ENCODE measurements at places on chromosomes 4 and X.
A peak's percentile ranks its signal among the peaks of the same experiment; 100 is the strongest.

- DNase-seq, result no peak
Observed at GRCh38 chrX:132181364-132181763, 37.9 kb downstream of the RAP2C start.

DNA sequence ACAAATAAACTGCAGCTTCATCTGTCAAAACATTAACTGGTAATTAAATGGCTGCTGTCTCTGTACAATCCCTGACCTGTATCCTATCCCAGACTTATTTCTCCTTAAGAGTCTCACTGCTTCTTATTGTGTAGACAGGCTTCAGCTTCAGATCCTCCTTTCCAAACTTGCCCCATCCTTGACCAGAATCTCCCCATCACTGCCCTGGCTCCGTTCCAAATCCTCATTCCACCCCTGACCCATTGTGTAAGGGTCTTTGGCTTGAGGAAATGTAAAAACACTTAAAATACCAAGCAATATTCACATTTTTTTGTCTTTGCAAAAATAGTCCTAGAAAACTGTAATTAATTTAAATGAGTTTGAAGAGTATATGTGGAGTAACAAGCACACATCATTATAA lies 152.6 kb upstream of the VEGFC start:
- DNase-seq, result no peak

GRCh38 chr4:31959972-31960371 lies 1239.8 kb downstream of the PCDH7 start:
- no peak for DNase-seq

- DNase-seq, result no peak
Observed at GRCh38 chrX:111917591-111917990, 41.6 kb downstream of the TRPC5OS start.

GRCh38 chrX:13195340-13195739 lies 124.5 kb downstream of the ATXN3L start:
- no peak for DNase-seq

DNA sequence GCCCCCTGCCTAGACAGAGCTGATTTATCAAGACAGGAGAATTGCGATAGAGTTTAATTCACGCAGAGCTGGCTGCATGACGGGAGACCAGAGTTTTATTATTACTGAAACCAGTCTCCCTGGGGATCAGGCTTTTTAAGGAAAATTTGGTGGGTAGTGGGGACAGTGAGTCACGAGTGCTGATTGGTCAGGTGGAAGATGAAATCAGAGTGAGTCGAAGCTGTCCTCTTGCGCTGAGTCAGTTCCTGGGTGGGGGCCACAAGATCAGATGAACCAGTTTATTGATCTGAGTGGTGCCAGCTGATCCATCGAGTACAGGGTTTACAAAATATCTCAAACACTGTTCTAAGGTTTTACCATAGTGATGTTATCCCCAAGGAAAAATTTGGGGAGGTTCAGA lies 36.6 kb downstream of the MYOZ2 start:
- no peak for DNase-seq

DNA sequence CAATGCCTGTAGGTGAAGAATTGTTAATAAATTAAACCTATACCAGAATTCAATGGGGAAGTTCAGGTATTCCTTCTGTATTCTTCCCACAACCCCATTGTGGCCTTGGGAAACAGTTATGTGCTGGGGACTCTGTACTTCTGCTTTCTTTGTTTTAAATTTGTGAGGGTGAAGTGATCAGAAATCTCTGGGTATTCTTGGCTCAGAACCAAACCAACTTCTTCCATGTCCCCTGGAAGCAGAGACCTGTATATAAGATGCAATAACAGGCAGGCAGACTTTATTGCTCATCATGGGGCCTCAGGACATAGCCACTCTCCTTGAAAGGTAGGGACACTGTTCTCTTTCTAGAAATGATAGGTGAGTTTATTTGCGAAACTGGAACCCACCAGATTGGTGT lies 19.8 kb upstream of the USP27X start:
- DNase-seq, result no peak

GRCh38 chr4:73251384-73251783 lies 7.2 kb downstream of the ANKRD17 start:
- DNase-seq, result no peak

- DNase-seq, result no peak
Observed at GRCh38 chrX:86930419-86930818, 587.2 kb upstream of the KLHL4 start.

GRCh38 chr4:136731025-136731424 lies 801.3 kb downstream of the PCDH18 start:
- no peak for DNase-seq

- peak; percentile 18 for DNase-seq
Observed at GRCh38 chrX:133776072-133776471, 209.3 kb downstream of the GPC3 start.

DNA sequence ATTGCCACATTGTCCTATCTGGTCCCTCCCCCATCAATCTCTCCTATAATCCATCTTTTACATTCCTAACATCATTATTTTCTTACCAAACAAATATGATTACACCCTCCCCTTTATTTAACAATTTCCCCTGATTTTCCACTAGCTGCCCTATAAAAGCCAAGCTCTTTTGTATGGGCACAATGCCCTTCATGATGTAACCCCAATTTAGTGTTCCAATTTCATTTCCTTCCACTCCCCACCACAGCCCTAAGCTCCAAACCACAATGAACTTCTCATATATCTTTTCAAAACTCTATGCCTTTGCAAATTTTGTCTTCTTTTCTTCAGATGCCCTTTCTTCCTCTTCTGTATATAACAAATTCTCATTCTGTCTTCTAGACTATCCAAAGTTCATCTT lies 39.5 kb upstream of the PTPN13 start:
- DNase-seq, result no peak

- DNase-seq, result no peak
Observed at GRCh38 chrX:25202827-25203226, 187.1 kb upstream of the ARX start.

GRCh38 chrX:13254076-13254785 lies 65.6 kb downstream of the ATXN3L start:
- DNase-seq, result no peak

- DNase-seq, result no peak
Observed at GRCh38 chr4:180578175-180578574, 1665.0 kb upstream of the TENM3 start.

DNA sequence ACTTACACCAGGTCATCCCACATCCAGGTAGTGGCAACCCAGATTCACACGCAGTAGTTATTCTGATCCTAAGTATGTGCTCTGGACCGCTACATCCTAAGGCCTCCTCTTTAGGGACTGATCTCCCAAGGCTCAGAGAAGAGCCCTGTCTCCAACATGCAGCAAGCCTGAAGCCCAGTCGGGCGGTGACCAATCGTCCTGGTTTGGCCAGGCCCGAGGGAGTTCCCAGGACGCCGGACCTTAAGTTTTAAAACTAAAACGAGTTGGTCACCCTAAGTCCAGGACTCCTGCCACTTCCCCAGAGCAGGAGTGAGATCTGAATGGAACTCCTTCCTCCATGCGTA lies 385 bp downstream of the LYAR start:
- no peak for DNase-seq

DNA sequence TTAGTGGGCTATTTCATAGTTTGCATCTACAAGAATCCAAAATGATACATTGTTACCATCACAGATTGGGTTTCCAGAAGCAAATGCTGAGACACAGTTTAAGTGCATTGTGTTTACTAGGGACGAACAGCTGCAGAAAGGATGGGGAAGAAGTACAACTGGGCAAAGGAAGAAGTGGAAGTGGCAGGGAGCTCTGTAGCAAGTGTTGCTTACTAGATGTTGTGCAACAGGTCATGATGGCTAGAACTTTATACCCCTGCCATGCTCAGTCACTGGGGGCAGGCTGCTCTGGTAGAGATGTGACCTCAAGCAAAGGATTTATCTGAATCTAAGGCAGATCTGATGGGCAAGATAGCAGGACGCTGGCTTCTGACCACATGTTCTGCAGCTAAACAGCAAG lies 76.1 kb upstream of the EMCN start:
- DNase-seq, result no peak

GRCh38 chr4:26131711-26132110 lies 189.1 kb upstream of the RBPJ start:
- peak; percentile 33 for DNase-seq

DNA sequence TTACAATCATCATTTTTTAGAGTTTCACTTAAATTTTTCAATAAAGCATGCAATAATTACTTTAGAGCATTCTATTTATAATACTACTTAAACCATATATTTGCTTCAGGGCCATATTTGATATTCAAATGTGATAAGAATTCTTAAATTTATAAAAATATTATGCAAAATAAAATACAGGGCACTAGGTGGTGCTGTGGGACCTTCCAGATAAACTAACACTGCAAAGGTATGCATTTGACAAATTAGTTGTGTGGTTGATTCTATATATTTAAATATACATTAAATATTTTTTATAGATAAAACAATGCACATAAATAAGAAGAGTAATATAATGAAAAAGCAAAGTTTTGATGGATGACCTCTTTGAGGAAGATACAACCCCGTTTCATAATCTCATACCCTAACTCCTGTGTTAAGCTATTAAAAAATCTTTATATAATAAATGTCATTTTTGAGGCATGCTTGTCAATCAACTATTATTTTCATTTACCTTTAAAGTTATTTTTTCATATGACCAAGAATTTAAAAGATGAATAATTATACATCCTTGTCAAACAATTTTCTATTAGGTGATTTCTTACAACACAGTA lies 128.4 kb downstream of the REELD1 start:
- no peak for DNase-seq

DNA sequence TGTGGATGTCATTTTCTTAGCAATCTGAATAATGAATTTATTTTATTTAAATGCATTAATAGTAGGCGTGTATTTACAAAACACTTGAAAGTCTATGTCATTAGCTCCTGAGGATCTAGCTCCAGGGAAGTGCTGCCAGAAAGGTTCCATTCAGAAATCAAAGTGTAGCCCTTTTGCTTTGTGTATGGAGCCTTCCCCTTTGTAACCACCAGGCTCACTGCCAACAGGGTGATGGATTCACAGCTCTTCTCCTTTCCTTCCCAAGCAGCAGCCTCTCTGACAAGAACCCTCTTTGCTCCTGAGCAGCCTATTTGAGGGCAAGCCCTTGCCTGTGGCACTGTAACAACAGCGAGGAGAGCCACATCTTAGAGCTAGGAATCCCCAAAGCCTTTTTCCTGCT lies 286.0 kb upstream of the RASGEF1B start:
- no peak for DNase-seq

DNA sequence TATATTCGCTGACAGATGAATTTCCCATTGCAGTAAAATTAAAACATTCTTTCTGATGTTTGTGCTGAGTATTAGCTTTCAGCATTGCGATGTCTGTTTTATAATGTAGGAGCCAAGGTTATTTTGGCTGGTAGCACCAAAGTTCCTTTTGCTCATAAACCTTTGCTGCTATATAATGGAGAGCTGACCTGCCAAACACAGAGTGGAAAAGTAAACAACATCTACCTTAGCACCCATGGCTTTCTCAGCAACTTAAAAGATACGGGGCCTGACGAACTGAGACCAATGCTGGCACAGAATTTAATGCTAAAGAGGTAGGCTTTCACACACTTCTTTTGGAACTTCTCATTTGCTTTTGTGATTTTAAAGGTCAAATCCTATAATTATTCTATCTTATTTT lies 46.0 kb downstream of the WDR19 start:
- DNase-seq, result no peak

DNA sequence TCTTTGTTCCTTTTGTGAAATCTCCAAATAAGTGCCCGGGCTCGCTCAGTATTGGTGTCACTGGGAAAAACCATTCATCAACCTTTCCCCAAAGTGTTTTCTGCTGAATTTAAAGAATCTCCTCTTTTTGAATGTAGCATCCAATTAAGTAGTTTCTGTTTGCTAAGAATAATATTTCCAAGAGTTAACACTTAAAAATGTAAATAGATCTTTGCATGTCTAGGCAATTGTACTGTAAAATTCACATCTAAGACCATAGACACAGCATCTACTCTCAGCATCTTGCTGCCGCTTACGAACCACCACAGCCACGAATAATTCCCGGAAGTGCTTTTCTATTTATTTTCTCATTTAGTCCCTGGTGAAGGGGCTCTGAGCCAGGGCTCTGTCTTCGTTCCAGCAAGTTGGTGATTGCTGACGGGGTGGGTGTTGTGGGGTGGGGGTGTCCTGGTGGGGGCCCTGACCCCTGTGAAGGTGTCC lies 1.4 kb downstream of the NSG1 start:
- no peak for DNase-seq

DNA sequence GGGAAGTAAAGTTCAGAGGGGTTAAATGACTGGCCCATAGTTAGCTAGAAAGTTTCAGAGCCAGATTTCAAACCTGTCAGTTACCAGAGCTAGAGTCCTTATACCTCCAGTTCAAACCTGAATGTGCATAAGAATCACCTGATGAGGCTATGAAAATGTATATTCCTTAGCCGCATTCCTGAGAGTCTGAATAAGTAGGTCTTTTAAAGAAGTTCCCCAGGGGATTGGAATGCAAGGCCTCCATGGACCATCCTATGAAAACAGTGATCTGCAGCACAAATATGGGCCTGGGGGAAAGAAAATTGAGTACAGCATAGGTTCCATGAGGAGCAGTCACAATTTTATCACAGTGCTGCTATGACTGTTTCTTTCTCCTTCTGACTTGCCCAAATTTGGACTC lies 263.9 kb upstream of the CXorf66 start:
- DNase-seq, result no peak

GRCh38 chr4:76984127-76984526 lies 34.6 kb downstream of the SEPTIN11 start:
- DNase-seq, result no peak

DNA sequence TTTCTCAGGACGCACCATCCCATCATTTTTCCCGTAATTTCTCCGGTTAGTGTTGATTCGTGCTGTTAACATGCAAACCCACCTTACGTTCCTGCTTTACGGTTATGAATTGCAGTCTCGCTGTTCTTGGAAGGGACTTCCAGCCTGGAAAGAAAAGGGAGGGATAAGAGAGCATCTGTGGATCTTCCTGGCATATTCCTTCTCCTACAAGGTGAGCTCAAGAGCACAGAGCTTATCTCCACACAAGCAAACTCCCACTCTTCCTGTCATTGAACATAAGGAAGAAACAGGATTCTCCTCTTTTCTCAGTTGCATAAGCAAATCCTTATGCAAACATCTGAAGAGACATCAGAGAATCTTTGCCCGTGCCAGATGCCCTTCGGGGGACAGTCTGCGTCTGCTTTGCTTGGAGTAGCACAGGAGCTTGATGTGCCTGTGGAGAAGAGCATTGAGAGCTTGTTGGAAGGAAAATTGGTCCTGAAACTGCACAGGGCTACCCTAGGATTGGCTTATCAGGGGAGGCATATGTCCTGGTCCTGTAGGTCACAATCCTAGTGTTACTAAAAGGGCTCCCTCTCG lies 127.0 kb downstream of the ASMT start:
- DNase-seq, result no peak

- no peak for DNase-seq
Observed at GRCh38 chr4:38091636-38092035, 131.4 kb downstream of the PTTG2 start.

DNA sequence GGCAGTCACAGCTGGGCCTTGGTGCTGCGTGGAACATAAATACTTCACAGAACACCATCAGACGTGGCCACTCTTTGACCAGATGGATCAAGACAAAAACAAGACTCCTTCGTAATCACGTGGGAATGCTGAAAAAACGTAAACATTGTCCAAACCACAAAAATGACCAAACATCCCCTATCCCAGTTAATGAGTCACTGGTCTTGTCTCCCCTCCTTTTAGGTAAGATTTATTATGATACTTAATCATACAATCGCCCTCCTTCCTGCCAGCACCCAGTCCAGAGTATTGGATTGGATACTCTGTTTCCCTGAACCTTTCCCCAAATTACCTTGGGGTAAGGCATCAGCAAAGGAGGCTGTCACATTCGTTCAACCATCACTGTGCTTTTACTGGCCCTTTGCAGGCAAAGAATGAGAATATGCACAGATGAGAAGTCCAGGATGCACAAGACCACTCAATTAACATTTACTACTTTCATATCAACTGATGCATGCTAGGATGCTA lies 601 bp upstream of the TCEANC start:
- DNase-seq, result no peak

All from stimulated activated CD8-positive, alpha-beta memory T cell treated with anti-CD3 and anti-CD28 coated beads, Interleukin-4, amount 100 ng/mL, for 24 hours (primary cell).